ENCODE measurements at places on chromosomes 5 and 9. TPM values are rescaled to one million over a fixed set of nuclear protein-coding genes. Genes with fewer than 3 reads are reported as not detected.

DNA sequence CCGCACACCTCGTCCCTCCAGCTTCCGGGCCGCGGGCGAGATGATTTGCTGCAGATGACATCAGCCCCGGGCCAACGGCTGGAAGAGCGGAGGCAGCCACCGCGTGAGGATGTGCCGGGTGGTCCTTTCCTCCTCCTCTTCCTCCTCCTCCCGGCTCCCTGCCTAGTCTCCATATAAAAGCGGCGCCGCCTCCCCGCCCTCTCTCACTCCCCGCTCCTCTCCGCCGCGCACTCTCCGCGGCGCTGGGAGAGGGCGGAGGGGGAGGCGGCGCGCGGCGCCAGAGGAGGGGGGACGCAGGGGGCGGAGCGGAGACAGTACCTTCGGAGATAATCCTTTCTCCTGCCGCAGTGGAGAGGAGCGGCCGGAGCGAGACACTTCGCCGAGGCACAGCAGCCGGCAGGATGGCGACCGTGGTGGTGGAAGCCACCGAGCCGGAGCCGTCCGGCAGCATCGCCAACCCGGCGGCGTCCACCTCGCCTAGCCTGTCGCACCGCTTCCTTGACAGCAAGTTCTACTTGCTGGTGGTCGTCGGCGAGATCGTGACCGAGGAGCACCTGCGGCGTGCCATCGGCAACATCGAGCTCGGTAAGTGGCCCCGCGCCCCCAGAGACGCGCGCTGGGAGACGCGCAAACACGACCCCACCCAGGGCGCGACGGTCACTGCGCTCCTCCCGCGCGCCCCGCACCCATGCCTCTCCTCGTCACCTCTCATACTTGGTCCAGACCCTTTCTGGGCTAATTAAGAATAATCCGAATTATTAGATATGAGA, at the start of gene MAP1B:
Gene MAP1B, plus strand, starts transcription at position 345 of the 770 bp plus-strand sequence. Its CDS starts 57 bp downstream, at position 402.
- H3K4me3 ChIP-seq: peak within 1 kb of the TSS; percentile 32
- H3K27ac ChIP-seq: no peak within 1 kb of the TSS
- no peaks in the 10 kb centered on the region for H3K36me3 ChIP-seq
- peaks cover 7% of the 10 kb centered on the region for H3K4me1 ChIP-seq
- no peak for DNase-seq

DNA sequence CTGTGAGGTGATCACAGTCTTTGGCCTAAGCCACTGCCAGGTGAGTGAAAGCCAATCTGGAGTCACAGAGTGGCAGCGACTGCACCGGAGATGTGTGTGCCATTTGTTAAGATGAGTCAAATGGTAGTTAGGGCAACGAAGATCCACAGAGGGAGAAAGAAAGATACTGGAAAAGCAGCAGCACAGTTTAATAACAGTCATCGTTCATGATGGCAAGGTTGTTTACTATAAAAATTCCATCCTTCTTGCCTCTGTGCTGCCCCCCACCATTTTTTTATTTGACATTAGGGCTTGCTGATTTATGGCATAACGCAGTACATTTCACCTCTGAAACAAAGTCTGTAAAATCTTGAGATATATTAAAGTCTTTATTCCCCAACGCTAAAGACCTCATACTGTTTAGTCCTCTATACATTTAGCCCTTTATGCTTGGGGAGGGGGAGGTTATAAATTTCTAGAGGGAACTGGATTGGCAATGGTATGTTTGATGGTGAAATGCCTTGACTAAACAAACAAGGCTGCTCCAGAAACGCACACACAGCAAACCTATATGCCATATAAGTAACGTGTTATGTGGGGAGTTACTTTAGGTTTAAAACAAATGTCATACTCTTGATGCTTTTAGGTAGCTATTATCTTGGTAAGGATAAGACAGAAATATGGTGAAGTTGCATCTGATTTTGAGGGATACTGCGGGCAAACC, 55.8 kb upstream of the ABL1 start:
- no peak overlapping the region for H3K27ac ChIP-seq
- no peak for DNase-seq
- H3K4me3 ChIP-seq: no peak overlapping the region
- H3K4me1 ChIP-seq: peaks cover 17% of the 10 kb centered on the region
- H3K27me3 ChIP-seq: no peaks in the 10 kb centered on the region

DNA sequence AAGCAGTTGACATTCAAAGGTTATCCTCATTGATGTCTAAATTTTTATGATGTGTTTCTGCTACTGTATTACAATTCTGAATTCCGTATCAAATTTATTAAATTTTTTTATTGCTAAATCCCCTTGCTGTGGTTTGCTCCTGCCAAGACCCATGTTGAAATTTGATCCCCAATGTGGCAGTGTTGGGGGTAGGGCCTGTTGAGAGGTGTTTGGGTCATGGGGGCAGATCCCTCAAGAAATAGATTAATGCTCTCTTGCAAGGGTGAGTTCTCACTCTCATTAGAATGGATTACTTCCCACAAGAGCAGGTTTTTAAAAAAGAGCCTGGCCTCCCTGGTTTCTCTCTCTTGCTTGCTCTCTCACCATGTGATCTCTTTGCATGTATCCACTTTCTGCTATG, 434.5 kb upstream of the POU5F2 start:
- no peak for DNase-seq
- H3K36me3 ChIP-seq: no peaks in the 10 kb centered on the region
- no peak overlapping the region for H3K4me3 ChIP-seq
- no peaks in the 10 kb centered on the region for H3K4me1 ChIP-seq
- H3K27ac ChIP-seq: no peak overlapping the region
- peaks cover 2% of the 10 kb centered on the region for H3K27me3 ChIP-seq

GRCh38 chr9:18393340-18394130, 80.4 kb upstream of the ADAMTSL1 start:
- H3K27ac ChIP-seq: no peak overlapping the region
- DNase-seq: no peak
- H3K27me3 ChIP-seq: peaks cover 2% of the 10 kb centered on the region
- no peak overlapping the region for H3K4me3 ChIP-seq

GRCh38 chr5:31033295-31033694, 160.2 kb upstream of the CDH6 start:
- no peak overlapping the region for H3K27ac ChIP-seq
- no peak overlapping the region for H3K4me3 ChIP-seq
- H3K27me3 ChIP-seq: no peaks in the 10 kb centered on the region

PPP1R2B gene
- 0.12 TPM for total RNA-seq

GRCh38 chr5:149572170-149572569, 9.1 kb upstream of the ARHGEF37 start:
- H3K36me3 ChIP-seq: no peaks in the 10 kb centered on the region
- DNase-seq: no peak
- no peak overlapping the region for H3K4me3 ChIP-seq
- no peaks in the 10 kb centered on the region for H3K27me3 ChIP-seq

BTNL8 gene
- not detected for total RNA-seq

- no peak overlapping the region for H3K27ac ChIP-seq
- peaks cover 16% of the 10 kb centered on the region for H3K4me1 ChIP-seq
- peaks cover 4% of the 10 kb centered on the region for H3K36me3 ChIP-seq
- no peak overlapping the region for H3K4me3 ChIP-seq
- no peaks in the 10 kb centered on the region for H3K27me3 ChIP-seq
Measured at GRCh38 chr9:123544007-123544827, 188.2 kb downstream of the CRB2 start.

QSOX2 gene
- total RNA-seq: 18.0 TPM

All from activated naive CD4-positive, alpha-beta T cell treated with anti-CD3 and anti-CD28 coated beads for 36 hours (primary cell).